Activated T-helper 1 cell treated with Interleukin-2 at 50 U/mL for 16 hours (primary cell): ENCODE measurements at places on chromosomes 7 and 10.

- peak; percentile 29 for DNase-seq
Measured at GRCh38 chr7:150973571-150974451, 4.3 kb downstream of the KCNH2 start.

DNA sequence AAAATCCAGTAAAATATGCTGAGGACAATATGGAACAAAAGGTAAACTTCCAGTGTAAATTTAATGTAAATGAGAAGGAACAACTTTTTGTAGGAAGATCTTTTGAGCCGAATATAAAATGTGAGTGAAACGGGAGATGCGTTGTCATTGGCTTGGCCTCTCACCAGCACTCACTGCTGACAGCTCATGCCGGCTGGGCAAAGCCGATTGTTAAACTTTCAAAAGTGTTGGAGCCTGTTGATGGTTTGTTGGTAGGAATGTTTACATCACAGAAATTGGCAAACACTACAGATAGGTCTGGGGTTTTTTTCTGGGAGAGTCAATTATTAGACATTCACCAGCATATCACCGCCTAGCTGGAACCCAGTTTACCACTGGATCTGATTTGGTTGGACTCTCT, 6.1 kb downstream of the PSTK start:
- DNase-seq: no peak

DNA sequence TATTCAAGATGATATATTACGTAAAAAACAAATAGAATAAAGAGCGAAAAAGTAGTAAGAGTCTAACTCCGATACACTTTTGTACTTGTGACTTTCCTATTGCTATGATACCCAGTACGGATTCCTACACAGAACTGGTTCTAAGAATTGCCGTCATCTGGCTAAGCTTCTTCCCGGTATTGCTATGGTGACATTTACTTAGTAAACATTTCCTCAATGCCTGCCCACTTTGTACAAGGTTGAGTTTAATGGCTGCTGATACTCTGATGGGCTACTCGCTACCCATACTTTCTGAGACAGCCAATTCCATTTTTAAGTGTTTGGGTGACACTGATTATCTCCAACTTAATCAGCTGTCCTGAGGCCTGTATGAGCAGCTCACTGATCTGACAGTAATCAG, 55.6 kb downstream of the OSBPL3 start:
- DNase-seq: no peak

DNA sequence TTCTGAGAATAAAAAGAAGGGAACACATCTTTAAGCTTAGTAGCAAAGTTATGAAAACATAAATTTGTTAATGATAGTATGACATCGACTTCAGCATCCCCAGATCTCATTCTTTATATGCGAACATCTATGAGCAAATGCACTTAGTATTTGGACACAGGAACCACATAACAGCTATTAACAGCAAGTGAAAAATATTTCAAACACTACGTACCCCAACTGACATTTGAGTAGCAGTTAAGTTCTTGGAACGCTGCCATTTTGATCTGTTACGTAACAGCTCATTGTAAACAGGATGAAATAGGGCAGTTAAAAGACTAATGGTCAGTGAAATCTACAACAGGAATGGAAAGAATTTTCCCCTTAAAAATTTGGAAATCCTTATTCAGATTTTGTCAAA, 428.9 kb downstream of the TNS3 start:
- no peak for DNase-seq

GRCh38 chr10:50605269-50605950, 18.3 kb downstream of the SGMS1 start:
- DNase-seq: no peak

GRCh38 chr7:84077336-84077735, 117.3 kb downstream of the SEMA3A start:
- DNase-seq: no peak

GRCh38 chr10:63665670-63666134, 144.5 kb downstream of the REEP3 start:
- DNase-seq: no peak

DNA sequence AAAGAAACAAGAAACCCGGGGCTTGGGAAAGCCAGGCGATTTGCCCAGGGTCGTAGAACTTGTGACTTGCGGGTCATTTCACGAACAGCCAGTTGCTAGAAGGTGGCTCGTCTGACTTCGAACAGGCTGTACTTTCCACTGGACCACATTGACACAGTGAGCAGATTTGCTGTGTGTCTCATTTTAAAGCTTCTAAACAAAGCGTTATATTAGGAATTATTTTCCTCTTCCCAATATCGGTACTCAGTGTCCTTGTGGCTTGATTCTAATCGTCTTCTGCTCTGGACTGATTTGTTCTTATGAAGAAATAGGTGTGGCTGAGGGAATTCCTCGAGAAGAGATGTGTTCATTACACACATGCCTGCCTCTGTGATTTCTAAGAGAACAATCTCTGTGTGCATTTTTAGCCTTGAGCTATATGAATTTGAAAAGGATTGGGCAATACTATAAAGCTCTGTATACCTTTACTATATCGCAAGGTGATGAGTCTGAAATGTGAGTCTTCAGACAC, 150.0 kb upstream of the PRR15 start:
- DNase-seq: no peak

DNA sequence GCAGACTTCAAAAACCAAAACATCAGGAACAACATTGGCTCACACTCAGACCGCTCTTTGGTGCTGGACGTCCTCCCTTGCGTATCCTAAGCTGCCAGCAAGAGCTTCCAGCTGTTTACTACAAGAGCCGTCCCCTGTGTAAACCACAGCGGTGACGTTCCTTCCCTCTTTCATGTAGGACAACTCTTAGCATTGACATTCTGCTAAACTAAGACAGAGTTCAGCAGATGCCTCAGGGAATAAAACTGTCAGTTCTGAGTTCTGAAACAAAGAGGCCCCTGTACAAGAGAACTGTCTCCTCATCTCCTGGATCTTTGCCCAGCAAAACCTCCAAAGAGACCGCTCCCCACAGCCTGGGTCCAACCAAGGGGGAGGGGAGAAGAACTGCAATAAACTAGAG, 57.8 kb upstream of the OPALIN start:
- DNase-seq: no peak

DNA sequence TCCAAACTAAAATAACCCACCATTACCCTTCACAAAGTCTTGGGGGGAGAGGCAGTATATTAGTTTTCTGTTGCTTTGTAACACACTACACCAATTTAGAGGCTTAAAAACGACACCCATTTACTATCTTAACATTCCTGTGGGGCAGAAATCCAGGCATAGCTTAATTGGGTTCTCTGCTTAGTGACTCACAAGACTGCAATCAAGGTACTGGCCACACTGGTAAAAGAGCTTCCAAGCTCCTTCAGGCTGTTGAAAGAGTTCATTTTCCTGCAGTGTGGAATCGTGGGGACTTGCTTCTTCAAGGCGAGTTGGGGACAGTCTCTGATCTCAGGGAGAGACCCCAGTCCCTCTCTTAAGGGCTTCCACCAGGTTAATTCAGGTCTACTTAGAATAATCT, 139.1 kb downstream of the XPNPEP1 start:
- DNase-seq: no peak

DNA sequence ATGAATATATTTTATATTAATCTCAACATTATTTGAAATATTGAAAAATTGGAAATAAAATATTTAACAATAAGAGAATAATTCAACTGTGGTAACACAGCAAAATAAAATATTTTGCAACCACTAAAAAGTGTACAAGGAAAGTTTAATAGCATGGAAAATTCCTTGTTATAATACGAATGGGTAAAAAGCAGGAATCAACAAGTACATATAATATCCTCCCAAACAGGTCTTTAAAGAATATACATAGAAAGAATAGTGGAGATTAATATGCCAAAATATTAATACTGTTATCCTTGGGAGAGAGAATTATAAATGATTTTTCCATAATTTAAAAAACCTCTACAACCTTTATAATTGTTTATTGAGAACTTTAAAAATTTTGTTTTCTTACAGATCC, 1.0 kb downstream of the DNAJC12 start:
- no peak for DNase-seq

DNA sequence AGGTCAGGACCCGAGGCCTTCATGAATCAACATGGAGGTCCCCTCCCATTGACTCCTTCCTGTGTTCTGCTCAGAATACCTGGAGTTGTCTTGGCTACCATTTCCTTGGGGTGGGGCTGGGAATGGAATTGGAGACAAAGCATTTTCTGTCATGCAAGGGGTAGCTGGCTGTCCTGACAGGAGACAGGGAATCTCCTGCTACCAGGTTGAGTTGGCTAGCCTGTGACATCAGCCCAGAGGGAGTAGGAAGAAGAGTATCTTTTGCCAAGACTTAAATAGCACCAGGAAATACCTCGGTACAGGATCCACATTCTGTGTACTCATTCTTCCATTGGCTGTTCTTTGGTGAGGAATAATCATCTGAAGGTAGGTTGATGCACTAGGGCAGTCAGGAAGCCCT, 4.9 kb downstream of the ZDHHC16 start:
- DNase-seq: no peak

DNA sequence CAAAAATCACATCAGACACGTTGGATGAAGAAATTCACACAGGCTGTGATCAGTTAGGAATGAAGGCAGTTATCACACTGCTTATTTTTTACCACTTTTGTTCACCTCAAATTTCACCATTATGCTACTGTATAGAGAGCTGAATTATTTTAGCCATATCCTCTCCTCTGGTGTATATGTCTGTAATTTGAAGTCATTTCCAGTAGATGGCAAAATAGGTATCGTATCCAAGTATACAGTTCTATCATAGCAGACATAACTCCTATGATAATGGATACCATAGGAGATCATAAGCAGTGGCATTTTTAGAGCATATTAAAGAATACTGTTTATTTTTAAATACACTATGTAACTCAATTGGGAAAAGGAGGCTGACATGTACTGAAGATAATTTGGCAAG, 909.7 kb downstream of the DNAJB9 start:
- DNase-seq: no peak

GRCh38 chr7:76428868-76429805, 4.4 kb downstream of the ZP3 start:
- DNase-seq: no peak

DNA sequence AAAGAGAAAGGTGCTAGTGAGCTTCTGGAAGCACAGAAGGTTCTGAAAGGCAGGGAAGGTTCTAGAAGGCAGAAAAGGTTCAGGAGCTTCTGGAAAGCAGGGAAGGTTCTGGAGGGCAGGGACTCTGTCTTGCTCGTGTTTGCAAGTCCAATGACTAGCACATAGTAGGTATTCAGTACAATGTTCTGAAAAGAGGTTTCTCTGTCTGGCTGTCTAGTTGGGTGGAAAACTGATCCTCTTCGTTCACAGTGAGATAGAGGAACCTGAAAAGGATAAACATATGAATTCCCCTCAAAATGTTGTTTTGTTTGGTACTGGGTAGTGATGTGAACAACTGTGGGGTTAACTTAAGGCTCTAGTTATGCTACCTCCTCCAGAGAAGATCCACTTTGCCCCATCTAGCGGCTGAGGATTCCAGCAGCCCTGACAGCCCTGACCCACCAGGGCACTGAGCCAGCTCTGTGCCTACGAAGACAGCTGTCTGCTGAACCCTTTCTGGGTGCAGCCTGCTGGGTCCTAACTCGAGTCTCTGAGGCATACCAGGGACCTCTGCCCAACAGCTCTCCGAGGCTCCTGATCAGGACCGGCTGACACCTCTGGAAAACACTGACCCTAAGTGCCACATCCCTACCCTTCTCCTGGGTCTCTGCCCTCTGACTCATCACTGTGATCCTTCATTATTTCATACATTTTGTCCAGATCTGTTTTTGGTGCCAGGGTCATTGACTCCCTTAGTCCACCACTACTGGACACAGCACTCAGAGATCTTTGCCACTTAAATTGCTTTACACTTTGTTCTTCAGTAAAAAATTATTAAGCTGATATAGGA, 15.4 kb downstream of the PTPRN2 start:
- DNase-seq: no peak
